ENCODE measurements at places on chromosomes 11 and 22.

GRCh38 chr11:5691964-5692361 lies 2.4 kb downstream of the TRIM22 start:
- DNase-seq = no peak

DNA sequence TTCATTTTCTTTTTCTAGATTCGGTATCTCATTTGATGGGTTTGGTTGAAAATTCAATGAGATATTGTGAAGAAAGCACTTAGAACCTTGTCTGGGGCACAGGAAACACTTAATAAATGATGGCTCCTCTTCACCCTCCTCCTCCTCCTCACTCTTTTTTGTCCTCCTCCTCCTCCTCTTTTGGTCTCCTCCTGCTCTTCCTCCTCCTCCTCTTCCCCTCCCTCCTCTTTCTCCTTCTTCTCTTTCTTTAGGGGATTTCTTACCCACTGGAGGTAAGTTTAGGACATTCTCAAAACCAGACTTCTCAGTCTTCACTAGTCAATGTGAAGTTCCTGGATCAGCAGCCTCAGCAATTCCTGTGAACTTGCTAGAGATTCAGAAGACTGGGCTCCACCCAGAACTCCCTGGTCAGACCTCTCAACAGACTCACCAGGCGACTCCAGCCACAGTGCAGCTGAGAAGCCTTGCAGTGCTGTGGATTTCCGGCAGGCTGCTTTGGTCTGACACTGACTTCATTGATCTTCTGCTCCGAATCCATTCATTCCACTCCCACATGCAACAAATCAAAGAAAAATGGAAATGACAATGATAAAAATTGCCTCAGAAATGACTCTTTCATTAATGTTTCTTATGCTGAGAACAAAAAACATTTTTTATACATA lies 368.6 kb upstream of the B3GAT1 start:
- DNase-seq = no peak

DNA sequence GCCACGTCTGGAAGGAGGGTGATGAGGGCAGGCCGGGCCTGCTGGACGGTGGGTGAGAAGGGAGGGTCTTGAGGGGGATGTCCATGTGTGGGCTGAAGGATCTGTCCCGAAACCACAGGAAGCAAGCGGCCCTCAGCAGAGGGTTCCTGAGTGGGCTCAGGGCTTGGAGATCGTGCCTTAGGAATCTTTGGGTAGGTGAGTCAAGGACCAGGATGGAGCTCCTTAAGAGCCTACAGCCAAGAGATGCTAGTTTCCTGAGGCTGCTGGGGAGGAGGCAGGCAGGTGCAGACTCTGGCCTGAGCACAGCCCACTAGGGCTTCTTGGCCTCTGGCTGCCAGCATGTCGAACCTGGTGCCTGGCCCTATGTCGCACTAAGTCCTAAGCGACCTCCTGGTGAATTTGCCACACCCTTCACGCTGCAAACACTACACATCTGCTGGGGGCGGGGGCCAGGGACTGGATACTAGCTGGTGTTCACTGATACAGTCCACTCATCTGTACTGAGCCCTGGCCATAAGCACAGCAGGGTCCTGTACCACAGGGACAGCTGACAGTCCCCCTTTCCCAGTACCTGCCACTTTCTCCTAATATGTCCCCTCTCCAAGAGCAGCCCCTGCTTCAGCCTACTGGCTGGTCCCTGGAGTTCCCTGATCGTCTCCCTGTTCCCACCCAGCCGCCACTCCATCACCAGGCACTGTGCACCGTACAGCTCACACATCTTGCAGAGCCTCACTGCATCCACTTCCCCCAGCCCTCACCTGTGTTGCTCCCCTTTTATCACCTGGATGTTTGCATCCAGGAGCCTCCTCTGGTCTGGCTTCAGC lies 19.5 kb downstream of the GNAZ start:
- no peak for DNase-seq

- DNase-seq = no peak
Measured at GRCh38 chr22:45709866-45710265, 38.2 kb downstream of the ATXN10 start.

DNA sequence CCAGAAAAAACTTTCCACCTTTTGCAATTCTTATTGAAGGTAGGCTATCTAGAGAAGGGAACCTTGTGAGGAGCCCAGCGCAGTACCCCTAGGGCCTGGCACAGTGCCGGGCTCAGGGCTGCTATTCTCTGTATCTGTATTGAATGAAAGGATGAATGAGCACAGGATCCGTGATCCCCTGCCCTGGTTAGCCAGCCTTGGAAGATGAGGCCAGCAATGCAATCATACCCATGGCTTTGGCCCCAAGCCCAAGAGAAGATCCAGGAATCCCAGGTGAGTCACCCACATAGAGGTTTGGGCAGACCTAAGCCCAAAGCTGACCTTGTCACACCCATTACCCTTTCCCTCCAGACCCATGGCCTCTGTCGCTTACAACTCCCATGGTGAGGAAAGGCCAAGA lies 92.5 kb upstream of the CD82 start:
- no peak for DNase-seq

DNA sequence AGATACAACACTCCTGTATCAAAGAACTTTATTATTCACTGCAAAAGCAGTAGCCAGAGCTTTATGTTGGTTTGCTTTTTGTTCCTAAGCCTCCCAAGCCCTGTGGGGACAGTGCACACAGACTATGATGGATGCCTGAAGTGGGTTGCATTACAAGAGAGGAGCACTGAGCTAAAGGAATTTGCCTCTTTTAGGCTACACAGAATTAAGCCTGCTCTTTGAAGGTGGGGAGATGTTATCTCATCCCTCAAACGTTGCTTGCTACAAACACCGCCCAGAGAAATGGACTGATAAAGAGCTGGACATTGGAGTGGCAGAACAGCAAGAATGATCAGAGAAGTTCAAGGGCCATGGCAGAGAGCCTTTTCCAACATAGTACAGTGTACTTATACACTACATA lies 2.5 kb upstream of the POGLUT3 start:
- DNase-seq = no peak

DNA sequence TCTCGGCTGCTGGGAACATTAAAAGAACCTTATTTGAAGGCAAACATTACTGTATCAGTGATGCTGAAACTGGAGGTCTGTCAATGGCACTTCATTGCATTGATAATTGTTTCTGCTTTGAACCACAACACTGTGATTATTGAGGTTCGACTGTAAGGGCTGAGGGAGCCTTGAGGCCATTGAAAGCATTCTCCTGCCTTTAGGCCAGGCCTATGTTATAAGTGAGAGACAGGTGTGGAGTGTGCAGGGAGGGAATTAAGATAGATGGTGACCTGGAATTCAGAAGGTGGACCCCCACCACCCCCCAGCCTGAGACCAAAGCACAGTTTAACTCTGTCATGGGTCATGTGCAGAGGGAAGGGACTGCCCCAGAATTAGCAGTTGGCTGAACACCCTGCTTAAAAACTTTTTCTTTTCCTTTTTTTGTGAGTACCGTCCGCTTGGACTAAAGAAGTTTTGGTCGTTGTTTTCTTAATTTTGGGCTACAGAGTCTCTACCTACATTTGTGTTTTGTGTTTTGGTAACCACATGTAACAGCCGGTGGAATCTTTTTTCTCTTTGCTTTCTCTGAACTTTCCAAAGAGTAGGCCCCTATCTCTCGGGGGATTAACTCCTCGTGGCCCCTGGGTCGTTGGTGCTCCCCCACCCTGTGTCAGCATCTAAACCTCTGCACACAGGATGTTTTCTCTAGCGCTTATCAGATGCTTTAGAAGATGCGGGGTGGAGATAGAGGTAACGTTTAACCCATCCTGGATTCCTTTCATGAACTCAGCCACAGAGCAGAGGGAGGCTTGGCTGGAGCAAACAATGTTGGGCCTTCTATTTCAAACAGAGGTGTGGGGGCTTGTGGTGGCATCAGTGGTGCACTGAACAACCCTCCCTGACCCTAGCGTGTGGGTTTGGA lies 43.7 kb downstream of the ZBTB16 start:
- DNase-seq = no peak

DNA sequence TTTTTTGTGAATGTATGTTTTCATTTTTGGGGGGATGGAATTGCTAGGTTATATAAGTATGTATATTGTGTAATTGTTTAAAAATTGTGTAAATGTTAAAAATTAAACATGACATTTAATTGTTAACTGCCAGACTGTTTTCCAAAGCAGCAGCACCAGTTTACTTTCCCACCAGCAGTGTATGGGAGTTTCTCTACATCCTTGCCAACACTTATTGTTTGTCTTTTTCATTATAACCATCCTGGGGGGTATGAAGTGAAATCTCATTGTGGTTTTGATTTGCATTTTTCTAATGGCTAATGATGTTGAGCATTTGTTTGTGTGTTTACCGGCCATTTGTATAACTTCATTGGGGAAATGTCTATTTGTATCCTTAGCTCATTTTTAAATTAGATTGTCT lies 31.7 kb upstream of the RRAS2 start:
- no peak for DNase-seq

GRCh38 chr11:9399466-9399865 lies 15.0 kb downstream of the IPO7 start:
- DNase-seq = no peak

DNA sequence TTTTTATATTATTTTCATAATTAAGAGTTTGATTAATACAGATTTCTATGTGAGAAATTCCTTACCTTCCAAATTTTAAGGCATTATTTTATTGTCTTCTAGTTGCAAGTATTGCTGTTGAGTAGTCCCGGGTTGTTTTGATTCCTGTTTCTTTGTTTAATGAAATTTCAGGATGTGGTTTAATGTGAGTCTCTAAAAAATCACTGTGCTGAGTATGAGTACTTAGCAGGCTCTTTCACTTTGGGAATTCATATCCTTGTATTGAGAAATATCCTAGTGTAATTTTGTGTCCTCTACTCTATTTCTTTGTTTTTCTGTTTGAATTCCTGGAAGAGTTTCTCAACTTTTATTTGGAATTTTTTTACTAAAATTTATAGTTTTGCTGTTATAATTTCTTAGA lies 113.2 kb downstream of the TMEM135 start:
- DNase-seq = no peak

- no peak for DNase-seq
Measured at GRCh38 chr22:20399866-20400605, 6.1 kb downstream of the ZNF74 start.

- DNase-seq = no peak
Measured at GRCh38 chr11:99918761-99919160, 768.3 kb upstream of the ARHGAP42 start.

- DNase-seq = no peak
Measured at GRCh38 chr11:118238421-118238820, 13.6 kb upstream of the JAML start.

GRCh38 chr22:19884954-19885751 lies 30.5 kb upstream of the GNB1L start:
- no peak for DNase-seq

DNA sequence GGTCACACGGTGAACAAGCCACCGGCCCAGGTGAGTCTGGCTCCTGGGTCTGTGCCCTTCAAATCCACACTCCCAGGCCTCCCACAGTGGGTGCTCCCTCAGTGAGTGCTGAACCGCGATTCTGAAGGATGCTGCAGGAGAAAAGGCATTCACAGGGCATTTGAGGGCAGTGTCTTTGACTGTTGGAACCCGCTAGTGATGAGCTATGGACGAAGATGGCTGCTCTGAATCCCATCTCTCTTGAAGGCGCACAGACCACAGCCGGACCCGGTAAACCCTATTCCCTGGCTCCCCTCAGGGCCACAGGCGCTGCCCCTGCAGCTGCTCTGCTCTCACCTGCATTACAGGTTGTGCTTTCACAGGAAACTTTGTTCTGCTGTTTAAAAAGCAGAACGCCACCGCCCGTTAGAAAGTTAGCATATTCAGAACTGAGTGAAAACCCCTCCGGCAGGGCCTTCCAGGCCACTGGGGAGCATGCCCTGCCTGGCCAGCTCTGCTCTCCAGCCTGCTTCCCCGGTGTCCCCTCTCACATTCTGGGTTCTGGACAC lies 3.2 kb downstream of the LRRC32 start:
- DNase-seq = no peak

DNA sequence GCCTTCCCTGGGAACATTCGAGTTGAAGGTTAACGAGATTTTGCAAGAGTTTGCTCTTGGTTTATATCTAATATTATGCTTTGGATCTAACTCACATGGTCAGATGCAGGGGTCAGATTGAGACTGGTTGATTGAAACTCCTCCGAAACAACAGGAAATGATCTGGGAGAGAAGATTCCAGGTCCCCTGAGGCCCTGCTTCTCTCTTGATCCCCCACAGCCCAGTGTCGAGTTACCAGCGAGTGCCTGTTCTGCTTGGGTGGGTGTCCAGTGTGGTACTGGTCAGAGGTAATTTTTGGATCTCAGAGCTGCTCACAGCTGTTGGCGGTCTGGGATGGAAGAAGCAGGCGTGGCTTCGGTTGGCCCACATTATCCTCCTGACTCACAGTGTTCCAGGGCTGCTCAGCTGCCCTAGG lies 9.2 kb downstream of the FBLN1 start:
- no peak for DNase-seq

DNA sequence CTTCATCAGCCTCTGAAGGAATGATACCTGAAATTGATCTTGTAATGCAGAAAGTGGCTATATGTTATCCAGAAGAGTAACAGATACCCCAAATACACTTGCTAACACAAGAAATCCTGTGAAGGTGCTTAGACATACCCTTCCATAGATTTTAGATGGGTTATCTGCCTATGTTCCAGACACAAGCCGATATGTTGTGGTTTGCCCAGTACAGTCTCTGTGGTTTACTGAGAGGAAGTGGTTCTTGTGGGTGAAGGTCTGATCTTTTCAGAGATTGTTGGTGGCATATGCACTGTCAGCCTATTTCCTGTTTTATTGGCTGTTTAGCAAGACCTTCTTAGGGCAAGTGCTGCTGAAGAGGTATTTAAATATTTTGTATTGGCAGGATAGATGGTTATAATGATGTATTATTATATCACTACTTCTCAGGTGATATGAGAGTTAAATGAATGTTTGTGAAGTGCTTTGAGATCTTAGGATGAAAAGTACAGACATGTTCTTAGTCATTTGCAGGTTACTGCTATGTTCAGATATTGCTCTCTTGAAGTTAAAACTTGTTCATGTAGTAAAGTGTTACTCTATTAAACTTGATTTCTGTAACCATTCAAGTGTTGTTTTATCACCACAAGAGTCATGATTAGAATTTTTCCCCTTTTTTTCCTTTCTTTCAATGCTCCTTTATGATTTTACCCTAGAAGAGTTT lies 8.2 kb downstream of the ARHGEF12 start:
- peak; percentile 30 for DNase-seq

- DNase-seq = no peak
Measured at GRCh38 chr11:117547195-117547850, 219.7 kb downstream of the CEP164 start.

DNA sequence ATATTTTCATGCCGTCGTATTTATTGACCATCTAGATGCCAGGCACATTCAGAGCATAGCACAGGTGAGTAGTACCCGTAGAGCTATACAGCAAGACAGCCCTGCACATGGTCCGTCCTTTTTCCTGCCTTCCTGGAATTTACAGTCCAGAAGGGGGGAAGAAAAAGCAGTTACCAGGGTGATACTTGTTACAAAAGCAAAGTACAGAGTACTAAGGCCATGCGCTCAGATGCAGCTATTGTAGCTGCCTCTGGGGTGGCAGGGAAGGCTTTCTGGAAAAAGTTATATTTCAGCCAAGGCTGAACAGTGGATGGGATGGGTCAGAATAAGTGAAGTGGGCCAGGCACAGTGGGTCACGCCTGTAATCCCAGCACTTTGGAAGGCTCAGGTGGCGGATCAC lies 36.2 kb downstream of the JHY start:
- no peak for DNase-seq

All from T-helper 9 cell (primary cell).